NCI-H1436 (cell line): ENCODE measurements at places on chromosomes 6 and 20.

- no peak for DNase-seq
Observed at GRCh38 chr6:107991061-107991460, 33.1 kb upstream of the SEC63 start.

DNA sequence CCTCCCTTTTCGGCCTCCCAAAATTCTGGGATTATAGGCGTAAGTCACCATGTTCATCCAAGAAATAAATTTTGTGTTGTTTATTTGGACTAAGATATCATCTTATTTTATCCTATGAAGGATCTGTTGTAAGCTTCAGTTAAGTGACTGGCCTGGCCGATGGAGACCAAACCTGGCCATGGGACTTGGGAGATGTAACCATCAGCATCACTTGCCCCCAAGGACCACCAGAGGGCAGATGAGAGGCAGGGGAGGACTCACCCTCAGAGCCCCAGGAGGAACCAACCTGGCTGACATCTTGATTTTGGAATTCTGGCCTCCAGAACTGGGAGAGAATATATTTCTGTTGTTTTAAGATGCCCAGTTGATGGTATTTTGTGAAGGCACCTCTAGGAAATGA lies 266.7 kb downstream of the CDH26 start:
- DNase-seq = no peak

DNA sequence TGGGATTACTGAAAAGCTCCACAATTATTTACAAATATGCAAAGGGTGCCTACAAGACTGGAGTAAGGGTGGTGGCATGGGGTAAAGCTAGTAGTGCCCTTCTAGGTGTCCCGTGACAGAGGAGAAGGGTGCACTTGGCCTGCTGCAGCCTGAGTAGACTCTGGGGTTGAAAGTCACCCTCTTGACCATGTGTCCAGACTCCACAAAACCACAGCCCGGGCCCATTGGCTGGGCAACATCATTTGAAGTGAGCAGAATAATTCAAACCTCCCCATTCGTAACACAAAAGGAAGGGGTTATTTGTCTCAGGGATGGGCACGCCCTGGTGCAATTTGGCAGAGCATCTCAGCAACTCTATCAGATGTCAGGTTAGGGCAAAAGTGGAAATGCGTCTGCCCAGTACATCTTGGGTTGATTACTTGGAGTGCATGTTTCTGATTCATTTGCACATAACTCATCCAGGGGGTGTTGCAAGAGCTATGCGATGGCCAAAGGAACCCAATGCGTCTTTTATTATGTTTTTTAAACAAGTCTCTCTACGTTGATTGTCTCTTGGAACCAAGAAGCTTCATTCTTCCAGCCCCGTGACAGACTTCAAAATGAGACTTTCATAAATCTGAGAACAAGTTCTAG lies 56.7 kb downstream of the ISM1 start:
- DNase-seq = no peak

DNA sequence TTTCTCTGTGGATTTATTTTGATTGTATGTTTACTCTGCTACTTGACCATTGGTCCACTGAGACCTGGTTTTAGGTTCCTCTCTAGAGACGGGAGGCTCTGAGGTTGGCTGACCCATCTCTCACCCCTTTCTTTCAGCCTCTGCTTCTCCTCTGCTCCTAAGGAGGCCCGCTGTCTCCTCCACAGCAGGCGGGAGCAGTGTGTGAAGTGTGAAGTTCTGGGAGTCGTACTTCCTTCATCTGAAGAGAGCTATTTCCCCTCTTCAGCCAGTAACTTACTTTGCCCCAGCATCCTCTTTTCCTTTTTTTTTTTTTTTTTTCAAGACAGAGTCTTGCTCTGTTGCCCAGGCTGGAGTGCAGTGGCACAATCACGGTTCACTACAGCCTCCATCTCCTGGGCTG lies 21.1 kb downstream of the PDRG1 start:
- DNase-seq = no peak

GRCh38 chr20:45254383-45255262 lies at the start of gene SLPI:
Gene SLPI, minus strand, starts transcription at chr20:45254564. Its CDS starts 21 bp downstream, at chr20:45254543.
- DNase-seq = no peak

- no peak for DNase-seq
Observed at GRCh38 chr20:63080811-63081210, 74.0 kb upstream of the BHLHE23 start.

DNA sequence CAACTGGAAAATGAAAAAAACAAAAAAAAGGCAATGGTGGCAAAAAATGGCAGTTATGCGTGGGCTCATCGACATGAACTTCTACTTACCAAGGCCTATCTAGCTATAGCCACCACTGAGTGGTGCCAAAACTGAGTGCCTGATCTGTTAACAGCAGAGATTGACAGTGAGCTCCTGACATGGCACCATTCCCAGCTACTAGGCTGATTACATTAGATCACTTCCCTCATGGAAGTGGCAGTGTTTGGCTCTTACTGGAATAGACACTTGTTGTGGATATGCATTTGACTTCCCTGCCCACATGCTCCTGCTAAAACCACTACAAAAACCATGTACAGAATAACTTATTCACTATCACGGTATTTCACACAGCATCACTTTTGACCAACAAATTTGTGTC lies 216.1 kb upstream of the SGK1 start:
- DNase-seq = no peak

DNA sequence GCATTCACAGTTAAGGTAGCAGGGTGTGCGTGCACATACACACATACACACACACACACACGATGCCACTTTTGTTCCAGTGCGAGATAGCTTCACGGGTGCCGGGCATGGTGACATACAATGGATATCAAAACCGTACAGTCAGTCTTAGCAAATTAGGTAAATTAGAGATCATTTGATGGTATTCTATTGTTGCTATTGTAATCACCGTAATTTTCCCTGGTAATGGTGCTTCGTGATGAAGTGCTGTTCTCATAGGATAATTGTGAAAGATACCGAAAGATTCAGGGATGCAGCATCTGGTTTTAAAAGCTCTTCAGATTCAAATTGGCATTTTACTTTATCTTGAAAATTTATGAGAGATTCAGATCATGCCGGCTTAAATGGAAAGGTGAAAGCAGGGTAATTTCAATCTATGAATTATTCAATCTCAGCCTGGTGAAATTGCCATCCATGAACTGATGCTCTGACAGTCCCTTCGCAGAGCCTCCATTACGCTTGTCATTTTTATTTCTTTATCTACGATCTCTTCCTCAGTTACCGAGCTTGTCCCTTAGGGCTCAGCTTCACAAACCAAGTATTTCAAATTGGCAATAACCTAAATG lies 71.3 kb upstream of the SOX4 start:
- DNase-seq = peak; percentile 67

GRCh38 chr20:14453259-14453658 lies 115.8 kb upstream of the FLRT3 start:
- no peak for DNase-seq

DNA sequence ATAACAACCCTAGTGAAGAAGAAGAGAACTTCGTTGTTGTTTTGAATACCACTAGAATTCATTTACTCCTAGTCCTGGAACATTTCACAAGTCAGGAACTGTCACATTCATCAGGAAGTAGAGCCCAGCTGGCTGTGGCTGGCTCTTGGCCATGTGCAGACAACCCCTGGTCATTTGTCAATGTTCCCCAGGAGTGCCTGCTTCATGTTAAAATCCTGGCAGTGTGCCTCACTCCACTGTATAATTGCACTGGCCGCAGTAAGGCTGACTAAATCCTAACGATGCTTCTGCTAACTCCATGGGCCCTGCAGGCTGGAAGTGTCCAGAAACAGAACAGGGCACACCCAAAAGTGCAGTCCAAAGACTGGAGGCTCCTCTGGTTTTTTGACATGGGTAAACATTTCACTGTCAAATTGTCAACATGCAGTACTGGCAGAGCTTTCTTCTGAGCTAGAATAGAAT lies 41.5 kb upstream of the ADGRF1 start:
- DNase-seq = no peak

- DNase-seq = no peak
Observed at GRCh38 chr6:15414235-15414612, 168.4 kb downstream of the JARID2 start.

- no peak for DNase-seq
Observed at GRCh38 chr6:73648166-73648565, 5.6 kb downstream of the SLC17A5 start.

DNA sequence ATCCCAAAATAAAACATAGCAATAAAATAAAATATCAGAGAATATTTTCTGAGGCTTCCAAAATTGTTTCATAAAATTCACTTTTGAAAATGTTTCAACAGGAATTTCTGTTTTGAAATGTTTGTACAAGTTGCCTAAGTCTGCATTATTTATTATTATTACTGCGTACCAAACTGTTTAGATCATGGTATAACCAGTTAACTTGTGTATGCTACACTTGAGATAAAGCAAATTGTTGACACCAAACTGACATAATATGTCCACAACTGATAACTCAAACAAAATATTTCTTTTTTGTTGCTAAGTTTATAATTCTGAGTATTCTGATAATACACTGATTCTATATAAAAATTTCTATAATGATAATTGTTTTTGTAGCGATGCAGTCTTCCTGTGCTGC lies 531.8 kb upstream of the EYS start:
- DNase-seq = no peak

GRCh38 chr20:45408646-45409213 lies 641 bp downstream of the DBNDD2 start:
- no peak for DNase-seq

DNA sequence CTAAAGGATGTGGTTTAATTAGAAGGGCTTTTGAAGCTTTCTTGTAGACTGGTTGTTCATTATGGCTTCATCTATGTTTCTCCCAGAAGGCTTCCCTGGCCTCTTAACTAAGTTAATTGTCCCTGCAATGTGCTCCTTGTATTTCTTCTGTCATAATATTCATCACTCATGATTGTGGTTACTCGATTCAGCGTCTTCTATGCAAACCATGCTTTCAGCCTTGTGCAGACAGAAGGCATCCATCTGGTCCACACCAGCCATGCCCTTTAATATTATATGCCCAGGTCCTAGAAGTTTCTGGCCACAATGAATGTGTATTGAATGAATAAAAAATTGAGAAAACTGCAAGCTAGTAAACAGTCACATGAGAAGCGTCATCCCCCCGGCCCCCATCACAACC lies 163.2 kb downstream of the KHDC1L start:
- no peak for DNase-seq

DNA sequence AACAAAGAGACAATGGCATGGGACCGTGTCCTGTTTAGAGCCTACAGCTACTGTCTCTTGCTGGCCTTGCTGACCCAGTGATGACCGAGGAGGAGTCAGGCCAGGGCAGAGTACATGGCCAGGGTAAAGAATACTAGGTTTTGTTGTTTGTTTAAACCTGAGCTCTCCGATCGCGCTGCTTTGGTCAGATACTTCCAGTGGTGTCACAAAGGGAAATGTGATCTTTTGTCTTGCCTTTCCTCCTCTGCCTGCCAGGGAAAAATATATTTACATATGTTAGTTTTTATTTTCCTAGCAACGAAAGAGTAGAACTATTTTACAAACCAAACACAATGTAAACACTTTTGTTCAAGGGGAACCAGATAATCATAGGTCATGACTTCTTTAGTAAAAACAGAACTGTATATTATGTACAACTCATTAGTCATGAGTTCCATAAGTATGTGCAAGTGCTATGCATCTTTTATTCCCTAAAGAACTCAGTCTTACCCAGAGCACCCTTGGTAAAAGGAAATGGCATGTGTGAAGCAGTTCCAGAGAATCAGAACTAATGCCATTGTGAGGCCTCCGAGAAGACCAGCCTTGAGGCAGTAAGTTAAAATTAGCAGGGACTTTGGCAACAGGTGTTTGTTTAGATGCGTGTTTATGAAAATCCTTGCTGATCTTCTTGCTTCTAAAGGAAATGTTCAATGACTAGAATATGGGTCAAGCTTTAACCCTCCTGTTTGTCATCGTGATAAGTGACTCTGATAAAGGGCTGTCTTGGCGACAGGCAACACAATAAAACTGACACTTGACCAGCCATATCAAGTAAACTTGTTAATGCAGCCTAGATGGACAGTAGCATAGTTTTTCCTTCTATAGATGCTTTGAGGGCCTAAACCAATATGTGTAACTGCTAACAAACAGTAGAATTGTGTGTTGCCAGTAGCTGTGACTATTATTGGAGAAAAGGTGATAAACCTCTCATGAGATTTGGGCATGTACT lies 204.6 kb downstream of the NKAIN2 start:
- DNase-seq = no peak

DNA sequence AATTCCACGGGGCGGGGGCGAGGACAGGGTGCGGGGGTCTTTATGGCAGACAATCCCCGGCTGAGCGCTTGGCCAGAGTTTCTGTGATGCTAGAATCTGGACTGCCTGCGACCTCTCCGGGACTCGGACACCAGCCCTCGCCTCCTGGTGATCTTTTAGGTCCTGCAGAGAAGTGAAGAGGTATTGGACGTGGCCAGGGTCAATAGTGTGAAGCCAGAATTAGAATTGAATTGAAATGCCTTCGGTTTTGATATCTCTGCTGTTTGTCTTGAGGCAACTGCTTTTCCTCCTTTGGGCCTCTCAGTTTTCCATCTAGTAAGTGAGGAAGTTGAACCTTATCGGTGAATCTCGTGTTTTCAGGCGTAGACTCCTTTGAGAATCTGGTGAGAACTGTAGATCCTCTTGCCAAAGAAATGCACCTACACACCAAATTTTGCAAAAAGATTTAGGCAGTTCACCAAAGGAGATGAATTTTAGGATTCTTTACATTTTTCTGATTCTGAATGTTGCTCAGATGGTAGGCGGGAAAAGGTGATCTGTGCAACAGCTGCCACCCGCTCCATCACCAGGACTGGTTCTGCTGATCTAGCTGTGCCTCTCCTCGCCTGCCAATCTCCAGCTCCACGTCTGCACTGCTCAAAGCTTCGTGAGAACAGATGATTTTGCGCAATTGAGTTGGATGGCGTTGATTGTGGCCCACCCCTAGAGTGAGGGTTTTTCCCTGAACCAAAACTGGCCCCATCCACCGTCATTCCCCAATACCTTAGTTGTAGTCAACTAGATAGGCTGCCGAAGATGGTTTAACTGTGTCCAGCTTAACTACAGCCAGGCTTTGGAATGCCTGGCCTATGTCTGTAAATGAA lies 837 bp upstream of the OSER1 start:
- no peak for DNase-seq

GRCh38 chr6:14130435-14131075 lies 13.0 kb downstream of the CD83 start:
- DNase-seq = no peak

GRCh38 chr6:21414065-21414464 lies 179.5 kb upstream of the SOX4 start:
- DNase-seq = no peak

DNA sequence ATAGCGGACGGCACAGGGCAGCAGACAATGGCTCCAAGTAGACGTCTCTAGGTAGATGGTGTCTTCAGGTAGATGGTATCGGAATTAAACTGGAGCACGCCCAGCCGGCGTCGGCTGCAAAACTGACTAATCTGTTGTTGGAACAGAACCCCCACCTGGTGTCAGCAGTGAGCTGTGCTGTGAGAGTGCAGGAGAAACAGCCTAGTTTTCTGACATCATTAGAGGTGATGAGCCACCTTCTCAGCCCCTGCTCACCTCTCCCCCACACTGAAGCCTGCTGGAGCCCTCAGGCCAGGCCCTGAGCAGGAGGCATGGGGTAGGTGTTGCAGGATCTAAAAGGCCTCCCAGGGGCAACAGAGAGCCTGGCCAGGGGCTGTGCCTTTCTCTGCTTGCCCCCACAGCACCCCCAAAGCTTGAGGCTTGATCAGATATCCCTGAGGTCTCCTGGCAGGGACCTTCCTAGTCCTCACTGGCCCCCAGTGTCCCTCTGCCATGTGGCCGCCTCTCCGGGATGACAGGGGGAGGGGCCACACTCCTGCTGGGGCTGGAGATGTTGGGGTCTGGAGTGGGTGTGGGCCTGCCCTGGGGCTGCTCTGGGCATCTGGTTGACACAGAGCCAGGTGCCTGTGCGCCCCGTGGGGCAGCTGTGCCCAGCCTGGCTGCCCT lies 6.9 kb upstream of the HELZ2 start:
- peak; percentile 46 for DNase-seq
